ENCODE measurements at places on chromosomes 6 and 20. TPM values are rescaled to one million over a fixed set of nuclear protein-coding genes. Genes with fewer than 3 reads are reported as not detected.

DNA sequence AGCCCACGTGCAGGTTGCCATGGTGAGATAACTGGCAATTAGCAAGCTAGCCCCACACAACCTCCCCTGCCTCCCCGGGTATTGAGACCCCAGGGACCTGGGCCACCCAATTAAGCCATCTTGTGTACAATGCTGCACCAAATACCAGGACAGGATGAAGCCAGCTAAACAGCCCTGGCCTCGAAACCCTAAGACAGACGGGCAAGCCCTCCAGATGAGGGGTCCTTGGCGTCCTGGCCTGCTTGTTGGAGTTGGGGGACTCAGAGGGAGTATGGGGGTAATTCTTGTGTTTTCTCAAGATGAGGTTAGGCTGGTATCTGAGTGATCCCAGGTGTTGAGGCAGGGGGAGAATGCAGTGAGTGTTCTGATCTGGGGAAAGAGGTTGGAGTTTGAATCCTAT lies 8.8 kb upstream of the MAPRE1 start:
- DNase-seq = no peak

ZSCAN16 gene
- total RNA-seq = 5.8 TPM

- DNase-seq = no peak
Observed at GRCh38 chr6:134816300-134816699, 133.6 kb downstream of the ALDH8A1 start.

AKAP7 gene
- total RNA-seq = 19.1 TPM

DNA sequence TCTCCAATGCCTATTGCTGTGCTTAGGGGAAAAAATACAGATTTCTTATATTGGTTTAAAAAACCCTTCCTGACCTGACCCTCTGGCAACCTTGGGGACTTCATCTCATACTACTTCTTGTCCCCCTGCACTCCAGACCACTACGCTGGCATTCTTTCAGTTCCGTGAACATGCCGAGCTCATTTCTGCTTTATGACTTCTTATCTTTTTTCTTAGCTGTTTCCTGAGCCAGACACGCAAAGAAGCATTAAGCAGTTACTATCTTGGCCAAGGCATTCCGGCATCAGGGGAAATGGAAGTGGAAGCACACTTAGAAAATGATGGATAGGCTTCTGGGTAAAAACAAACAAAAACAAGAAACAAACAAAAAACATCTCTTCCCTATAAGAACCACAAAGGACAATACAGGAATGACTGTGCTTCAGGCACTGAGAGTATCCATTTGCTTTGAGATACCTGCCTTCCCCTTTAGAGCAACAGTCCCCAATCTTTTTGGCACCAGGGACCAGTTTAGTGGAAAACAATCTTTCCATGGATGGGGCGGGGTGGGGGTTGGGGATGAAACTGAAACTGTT lies 4.4 kb upstream of the CCDC28A start:
- no peak for DNase-seq

- no peak for DNase-seq
Observed at GRCh38 chr6:47650553-47651432, 47.6 kb upstream of the ADGRF4 start.

- DNase-seq = no peak
Observed at GRCh38 chr6:140857739-140858380, 1274.9 kb upstream of the GJE1 start.

DNA sequence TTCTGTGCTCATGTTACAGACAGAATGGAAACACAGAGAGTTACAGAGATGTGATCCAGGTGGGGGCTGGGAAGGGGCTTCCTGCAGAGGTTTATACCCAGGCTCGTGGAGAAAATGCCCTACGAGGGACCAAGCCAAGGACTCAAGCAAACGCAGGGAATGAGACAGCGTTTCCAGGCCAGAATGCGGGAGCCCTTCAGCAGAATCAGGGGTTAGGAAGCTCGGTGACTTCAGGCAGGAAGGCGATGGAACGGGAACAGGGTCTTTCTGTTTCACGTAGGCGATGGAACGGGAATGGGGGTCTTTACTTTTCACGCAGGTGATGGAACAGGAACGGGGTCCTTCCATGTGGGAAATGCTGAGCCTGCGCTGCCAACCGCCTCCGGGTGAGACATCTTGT lies 82.6 kb downstream of the THBS2 start:
- DNase-seq = no peak

DNA sequence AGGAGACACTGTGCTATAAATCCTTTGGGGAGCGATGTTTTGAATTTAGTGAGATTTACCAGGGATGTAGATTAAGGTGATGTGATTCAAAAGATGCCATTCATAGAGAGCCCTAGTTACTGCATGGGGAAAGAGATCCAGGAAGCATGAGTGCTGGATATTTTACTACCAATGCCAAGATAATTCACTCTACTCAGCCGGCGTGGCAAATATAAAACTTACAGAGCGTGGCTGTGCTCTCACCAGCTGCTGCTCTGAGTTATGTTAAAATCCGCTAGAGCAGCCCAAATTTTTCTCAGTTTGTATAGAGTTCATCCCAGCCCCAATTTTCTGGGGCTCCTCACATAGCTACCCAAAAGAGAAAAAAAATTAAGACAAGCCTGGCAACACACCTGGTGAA lies 48.6 kb downstream of the BFSP1 start:
- no peak for DNase-seq

DNA sequence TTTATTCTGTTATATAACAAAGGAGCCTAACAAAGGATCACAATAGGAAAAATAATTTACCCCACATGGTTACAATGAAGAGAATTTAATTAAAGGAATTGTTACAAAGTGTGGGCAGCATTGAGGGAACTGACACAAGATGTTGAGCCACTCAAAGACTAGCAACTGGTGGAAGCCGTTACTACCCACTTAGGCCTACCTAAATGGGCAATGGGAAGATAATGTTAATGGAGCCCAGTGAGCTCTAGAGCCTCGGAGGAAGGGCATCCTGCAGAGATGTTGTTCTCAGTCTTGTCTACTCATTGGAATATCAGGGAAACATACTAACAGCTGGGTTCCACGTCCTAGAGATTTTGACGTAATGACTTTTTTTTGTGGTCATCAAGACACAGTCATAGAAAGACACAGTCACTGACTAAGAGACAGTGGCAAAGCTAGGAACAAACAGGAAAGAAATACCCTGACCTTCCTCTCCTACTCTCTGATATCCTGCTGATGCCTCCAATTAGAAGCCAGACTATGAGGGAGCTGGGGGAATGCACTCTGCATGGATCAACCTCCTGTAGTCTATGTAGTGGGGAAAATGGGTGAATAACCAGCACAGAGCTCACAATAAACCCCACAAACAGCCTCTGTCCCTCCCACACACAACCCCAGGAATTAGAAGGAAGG lies 523.8 kb upstream of the FLRT3 start:
- DNase-seq = no peak

DNA sequence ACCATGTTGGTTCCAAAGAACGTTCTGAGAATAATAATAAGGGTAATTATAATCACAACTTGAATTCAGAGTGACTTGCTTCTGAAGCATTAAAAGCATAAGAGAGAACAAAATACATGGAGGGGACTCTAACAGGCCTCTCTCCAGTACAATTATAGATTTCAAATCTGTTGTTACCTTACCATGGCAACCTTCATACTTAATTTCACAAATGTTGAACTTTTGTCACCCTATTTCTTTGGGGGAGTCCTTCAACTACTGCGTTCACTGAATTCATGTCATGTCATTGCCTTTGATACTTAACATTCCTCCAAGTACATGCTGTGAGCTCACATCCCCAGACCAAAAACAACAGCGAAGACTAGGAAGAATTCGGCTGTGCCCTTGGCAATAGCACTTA lies 104.0 kb downstream of the MKKS start:
- DNase-seq = peak; percentile 22

MCHR2 gene
- total RNA-seq = not detected

ZNF391 gene
- total RNA-seq = 6.8 TPM

GRCh38 chr6:129936329-129937165 lies 75.4 kb upstream of the TMEM244 start:
- peak; percentile 16 for DNase-seq

GRCh38 chr6:154653385-154653784 lies 79.8 kb upstream of the SCAF8 start:
- DNase-seq = no peak

DNA sequence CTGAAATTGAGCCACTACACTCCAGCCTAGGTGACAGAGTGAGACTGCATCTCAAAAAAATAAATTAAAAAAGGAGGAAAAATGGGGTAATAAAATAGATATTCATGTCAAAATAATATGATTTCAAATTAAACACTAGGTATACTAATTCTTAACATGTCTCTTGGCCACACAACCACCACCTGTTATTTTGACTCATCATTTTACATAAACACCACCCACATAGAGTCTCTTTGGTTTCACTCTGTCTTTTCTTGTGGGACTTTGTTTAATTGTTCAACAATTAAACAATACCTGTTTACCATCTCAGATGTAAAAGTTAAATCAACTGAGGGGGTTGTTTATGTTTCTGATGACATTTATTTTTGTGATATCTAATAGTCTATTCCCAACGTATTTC lies 476.8 kb upstream of the ADGRB3 start:
- no peak for DNase-seq

DNA sequence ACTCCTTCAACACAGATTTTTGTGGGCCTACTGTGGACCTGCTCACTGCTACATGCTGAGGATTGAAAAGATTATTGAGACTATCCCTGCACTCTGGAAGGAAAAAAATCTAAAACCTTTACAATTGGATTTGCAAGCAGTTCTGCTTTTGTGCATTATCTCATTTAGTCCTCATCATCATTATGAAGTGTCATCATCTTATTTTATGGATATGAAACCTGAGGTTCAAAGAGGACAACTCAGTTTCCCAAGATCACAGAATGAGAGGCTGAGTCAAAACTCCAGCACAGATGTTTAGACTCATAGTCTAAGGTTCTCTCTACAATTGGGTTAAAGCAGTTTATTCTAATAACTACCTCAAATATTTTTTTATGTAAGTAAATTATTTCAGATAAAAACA lies 160.2 kb upstream of the MARCKS start:
- no peak for DNase-seq

MAP1LC3A gene
- 120 TPM for total RNA-seq

DNA sequence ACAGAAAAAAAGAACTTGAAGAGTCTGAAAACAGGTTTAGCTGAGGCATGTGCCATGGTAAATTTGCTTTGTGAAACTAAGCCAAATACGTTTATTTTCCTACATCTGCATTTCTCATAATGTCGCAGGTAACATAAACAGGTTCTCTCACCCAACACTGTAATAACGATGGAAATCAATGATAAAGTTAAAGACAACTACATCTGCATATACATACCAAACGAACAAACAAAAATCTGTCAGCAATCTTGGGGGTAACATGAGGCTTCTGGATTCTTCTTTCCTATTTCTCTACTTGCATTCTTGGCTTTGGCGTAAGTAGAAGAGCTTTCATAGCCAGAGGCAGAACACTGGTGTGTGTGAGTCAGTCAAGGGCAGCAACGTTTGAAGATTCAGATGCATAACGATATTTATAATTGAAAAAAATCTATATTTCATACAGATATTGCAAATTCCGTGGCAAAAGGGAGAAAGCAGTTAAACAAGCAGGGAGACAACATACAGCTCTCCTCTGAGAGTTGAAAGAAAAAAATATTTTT lies 195.1 kb downstream of the EDN1 start:
- no peak for DNase-seq

DCDC2 gene
- total RNA-seq = 12.5 TPM

GRCh38 chr20:53927990-53928389 lies 142.4 kb downstream of the BCAS1 start:
- no peak for DNase-seq

GRCh38 chr20:4300921-4301320 lies 285.6 kb upstream of the RNF24 start:
- no peak for DNase-seq

- DNase-seq = no peak
Observed at GRCh38 chr20:19673575-19673974, 84.5 kb upstream of the RIN2 start.

GRCh38 chr20:62732031-62732760 lies 23.6 kb downstream of the NTSR1 start:
- DNase-seq = no peak

DNA sequence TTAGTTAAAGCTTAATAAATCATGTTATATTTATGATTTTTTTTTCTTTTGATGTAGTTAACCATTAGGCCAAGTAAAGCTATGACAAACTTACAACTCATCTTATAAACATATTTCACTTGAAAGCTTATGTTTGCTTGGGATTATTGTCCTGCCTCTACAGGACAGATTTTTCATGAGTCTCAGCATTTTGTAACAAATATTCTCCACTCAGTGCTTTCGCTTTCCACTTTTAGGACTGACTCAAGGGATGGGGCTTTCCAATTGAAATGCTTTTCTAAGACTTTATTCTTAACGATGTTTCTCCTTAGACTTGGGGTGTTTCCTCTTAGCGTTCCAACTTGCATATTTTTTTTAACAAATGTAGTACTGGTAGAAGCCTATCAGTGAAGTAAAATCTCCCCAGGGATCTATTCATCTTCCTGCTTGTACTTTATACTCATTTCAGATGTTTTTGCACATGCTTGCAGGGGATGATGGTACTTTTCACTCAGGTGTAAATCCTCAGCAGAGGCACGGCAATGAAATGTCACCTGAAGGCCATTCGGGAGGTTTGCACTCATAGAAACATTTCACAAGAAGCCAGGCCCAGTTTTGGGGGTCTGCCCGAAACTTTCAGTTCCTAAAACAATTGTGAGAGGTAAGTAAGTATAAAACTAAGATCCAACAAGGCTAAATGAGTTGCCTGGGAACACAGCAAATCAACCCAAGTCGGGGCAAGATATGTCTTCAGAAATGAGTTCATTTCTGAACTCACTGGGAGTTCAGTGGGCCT lies 298.1 kb upstream of the FOXQ1 start:
- no peak for DNase-seq

GRCh38 chr6:84836366-84836765 lies 72.0 kb upstream of the TBX18 start:
- DNase-seq = no peak

PRSS16 gene
- total RNA-seq = 14.2 TPM

DNA sequence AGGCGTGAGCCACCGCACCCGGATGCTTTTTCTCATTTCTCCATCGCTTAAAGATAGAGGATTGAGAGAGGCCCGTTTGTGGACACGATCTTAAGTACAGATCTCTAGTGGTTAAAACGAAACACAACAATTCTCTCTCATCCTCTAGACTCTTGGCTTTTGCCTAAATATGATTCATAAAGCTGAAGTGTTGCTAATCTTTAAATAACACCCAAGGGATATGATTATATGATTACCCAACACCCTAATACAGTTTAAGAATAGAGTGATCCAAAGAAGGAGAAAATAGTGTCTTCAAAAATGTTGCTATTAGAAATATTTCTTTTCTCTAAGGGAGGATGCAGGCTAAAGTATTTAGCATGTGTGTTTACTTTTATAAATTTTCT lies 50.4 kb downstream of the MTHFD1L start:
- DNase-seq = no peak

Measured in thyroid gland (tissue), 4 donors.